ENCODE measurements at places on chromosomes 1 and 21.

GRCh38 chr1:36217670-36218069, 6.6 kb upstream of the THRAP3 start:
- no peak for DNase-seq

GRCh38 chr21:33124889-33125288, 54.9 kb downstream of the OLIG1 start:
- no peak for DNase-seq

GRCh38 chr1:211551638-211552460, 27.1 kb downstream of the SLC30A1 start:
- DNase-seq = peak; percentile 54

- no peak for DNase-seq
Measured at GRCh38 chr1:29685387-29685786, 449.1 kb downstream of the PTPRU start.

GRCh38 chr1:178048883-178049282, 45.0 kb upstream of the RASAL2 start:
- no peak for DNase-seq

Data from right lung (tissue), 10 donors.